ENCODE measurements at places on chromosomes 2 and 18.

- no peak for DNase-seq
Measured at GRCh38 chr2:38685116-38685735, 19.3 kb downstream of the GALM start.

- no peak for DNase-seq
Measured at GRCh38 chr2:216804357-216805350, 55.2 kb downstream of the TNP1 start.

DNA sequence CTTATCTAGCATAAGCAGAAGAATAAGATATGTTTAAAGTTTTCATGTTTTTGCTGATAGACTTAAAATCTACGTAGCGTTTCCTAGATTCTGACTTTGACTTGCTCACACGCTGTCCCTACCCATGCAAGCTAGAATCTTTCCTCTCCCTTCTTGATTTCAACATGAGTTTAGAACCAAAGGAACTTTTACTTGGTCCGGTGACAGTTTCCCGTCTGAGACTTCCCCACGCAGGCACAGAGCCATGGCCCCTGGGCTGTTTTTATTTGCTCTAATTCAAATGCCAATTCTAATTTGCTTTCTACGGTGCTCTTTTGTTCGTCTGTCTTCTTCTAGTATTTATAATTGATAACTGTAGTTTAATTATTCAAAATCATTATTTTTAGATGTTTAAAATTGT, 467.7 kb downstream of the PARD3B start:
- DNase-seq: no peak

DNA sequence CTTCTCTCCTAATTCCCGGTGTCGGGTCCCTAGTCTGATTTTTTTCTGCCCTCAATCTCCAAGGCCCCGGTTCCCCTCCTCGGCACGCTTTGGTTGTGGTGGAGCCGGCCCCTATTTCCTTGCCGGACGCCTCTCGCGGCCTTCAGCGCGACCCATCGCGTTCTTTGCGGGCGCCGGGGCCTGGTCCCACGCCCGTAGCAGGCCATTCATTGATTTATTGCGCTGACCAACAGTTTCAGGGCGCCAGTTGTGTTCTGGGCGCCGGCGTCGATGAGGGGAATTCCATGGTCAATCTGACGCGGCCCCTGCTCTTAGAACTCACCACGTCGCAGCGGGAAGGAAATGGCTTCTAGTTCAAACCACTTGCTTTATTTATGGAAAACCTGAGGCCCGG, 396 bp downstream of the CNOT9 start:
- peak; percentile 55 for DNase-seq
